ENCODE measurements at places on chromosomes 4 and X.

- DNase-seq: no peak
Measured at GRCh38 chr4:103719830-103720207, at the start of gene TACR3. Gene TACR3, minus strand, starts transcription at chr4:103719985. Its CDS starts 310 bp downstream, at chr4:103719675.

GRCh38 chr4:76981644-76982043, 32.1 kb downstream of the SEPTIN11 start:
- no peak for DNase-seq

GRCh38 chr4:43471950-43472349, 579.4 kb downstream of the GRXCR1 start:
- DNase-seq: no peak

GRCh38 chr4:17812801-17813200, 2.0 kb downstream of the NCAPG start:
- no peak for DNase-seq

- DNase-seq: peak; percentile 44
Measured at GRCh38 chr4:185143601-185143969, 519 bp downstream of the SLC25A4 start.

GRCh38 chrX:123924186-123924585, 37.3 kb upstream of the STAG2 start:
- no peak for DNase-seq

DNA sequence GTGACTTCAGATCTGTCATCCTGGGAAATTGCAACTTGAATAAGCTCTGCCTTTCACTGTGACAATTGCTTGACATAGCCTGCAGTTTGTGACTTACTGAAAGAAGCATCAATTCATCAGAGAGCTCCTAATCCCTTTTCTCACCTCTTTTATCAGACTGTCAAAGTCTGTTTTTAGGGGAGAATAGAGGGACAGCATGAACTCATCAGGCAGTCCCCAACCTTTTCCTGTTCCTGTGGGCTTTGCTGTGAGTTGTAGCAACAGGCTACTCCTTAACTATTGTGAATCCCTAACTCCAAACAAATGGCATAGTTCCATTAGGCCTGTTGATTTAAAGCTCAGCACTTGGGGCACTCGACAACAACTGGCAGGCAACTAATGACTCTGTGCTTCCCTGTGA, 64.9 kb downstream of the DOCK11 start:
- DNase-seq: no peak

- DNase-seq: no peak
Measured at GRCh38 chr4:176841711-176842112, 49.0 kb upstream of the VEGFC start.

GRCh38 chr4:5206016-5206790, 154.9 kb downstream of the STK32B start:
- DNase-seq: peak; percentile 69

GRCh38 chr4:122617597-122618593, 3.0 kb downstream of the IL21 start:
- DNase-seq: no peak

GRCh38 chr4:144634978-144635747, 10.8 kb upstream of the HHIP start:
- DNase-seq: no peak

GRCh38 chr4:108399610-108400265, 220.6 kb upstream of the RPL34 start:
- DNase-seq: no peak

- no peak for DNase-seq
Measured at GRCh38 chrX:127457161-127457560, 595.0 kb downstream of the ACTRT1 start.

DNA sequence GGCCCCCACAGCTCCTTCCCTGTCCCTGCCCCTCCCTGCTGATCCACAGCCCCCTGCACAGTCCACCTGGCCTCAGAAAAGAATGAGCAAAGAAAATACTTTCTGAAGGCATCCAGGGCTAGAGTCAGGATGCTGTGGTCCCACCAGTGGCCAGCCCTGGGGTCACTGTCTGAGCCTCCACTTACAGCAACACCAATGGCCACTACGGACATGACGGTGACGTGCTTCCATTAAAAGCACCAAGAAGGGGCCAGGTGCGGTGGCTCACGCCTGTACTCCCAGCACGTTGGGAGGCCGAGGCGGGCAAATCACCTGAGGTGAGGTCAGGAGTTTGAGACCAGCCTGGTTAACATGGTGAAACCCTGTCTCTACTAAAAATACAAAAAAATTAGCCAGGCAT, 4.0 kb downstream of the JAKMIP1 start:
- no peak for DNase-seq

GRCh38 chr4:26127851-26128337, 192.9 kb upstream of the RBPJ start:
- peak; percentile 55 for DNase-seq

GRCh38 chr4:108047199-108047598, 57.5 kb downstream of the HADH start:
- DNase-seq: peak; percentile 20

DNA sequence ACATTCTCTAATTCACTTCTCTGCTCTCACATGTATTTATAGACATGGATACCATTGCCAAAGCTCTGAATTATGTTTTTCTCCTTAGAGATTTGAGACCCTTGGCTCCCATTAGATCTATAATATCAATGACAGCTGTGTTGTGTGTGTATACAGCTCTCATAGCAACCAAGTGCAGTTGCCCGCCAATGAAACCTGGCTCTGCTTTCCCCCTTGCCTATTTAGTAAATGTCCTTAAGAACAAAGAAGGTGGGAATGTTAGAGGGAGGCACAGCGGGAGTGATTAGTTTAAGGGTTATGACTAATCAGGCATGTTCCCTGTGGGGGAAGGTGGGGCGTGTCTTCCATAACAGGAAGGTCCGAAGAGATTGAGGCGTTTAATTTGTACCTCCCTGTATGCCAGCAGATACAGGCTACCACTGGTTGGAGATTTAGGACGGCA, 100.5 kb upstream of the TBC1D9 start:
- peak; percentile 72 for DNase-seq

- no peak for DNase-seq
Measured at GRCh38 chrX:42128020-42128419, 204.7 kb upstream of the CASK start.

All from NCI-H1092 treated with DMSO at 0.1 percent for 48 hours (cell line).